ENCODE measurements at places on chromosomes 5 and 9.

- DNase-seq = no peak
These were observed 146.4 kb downstream of the SGCD start for GRCh38 chr5:156473269-156473908.

DNA sequence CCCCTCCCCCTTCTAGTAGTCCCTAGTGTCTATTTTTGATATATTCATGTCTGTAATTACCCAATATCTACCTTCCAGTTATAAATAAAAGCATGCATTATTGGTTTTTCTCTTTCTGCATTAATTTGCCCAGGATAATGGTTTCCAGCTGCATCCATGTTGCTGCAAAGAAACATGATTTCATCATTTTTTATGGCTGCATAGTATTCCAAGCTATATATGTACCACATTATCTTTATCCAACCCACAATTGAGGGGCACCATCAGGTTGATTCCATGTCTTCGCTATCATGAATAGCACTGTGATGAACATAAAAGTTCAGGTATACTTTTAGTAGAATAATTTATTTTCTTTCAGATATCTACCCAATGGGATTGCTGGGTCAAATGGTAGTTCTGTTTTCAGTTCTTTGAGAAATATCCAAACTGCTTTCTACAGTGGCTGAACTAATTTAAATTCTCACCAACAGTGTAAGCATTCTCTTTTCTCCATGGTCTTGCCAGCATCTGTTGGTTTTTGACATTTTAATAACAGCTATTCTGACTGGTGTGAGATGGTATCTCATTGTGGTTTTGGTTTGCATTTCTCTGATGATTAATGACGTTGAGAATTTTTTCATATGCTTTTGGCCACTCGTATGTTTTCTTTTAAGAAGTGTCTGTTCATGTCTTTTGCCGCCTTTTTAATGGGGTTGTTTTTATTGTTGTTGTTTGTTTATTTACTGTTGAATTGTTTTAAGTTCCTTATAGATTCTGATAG, 746.1 kb upstream of the MEF2C start:
- no peak for DNase-seq

GRCh38 chr9:126830827-126831226, 26.0 kb downstream of the ZBTB43 start:
- DNase-seq = no peak

GRCh38 chr5:14306329-14306815, 163.2 kb downstream of the TRIO start:
- DNase-seq = no peak

GRCh38 chr9:69622676-69623075, 49.5 kb downstream of the APBA1 start:
- DNase-seq = no peak

All from T-helper 2 cell (primary cell).